Stimulated activated CD8-positive, alpha-beta memory T cell treated with anti-CD3 and anti-CD28 coated beads, Interleukin-4, amount 100 ng/mL, for 24 hours (primary cell): ENCODE measurements at places on chromosomes 5 and 9.

- no peak for DNase-seq
These were observed 40.4 kb upstream of the HRH2 start for GRCh38 chr5:175617447-175617846.

DNA sequence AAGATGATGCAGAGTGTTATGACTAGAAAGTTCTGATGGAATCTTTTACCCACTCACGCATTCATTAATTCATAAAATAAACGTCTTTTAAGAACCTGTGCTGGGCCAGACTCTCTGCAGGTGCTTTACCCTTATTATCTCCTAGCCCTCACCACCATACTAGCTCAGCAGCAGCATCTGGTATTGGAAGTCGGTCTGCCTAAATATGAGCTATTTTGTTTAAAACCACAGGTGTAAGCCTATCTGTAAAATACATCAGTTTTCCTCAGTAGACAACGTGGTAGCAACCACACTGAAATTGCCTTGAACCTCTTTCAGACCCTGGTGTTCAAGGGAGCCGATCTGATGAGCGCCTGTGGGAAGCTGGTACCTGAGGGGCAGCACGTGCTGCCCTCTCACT is 69.4 kb downstream of the PPIC start:
- no peak for DNase-seq

DNA sequence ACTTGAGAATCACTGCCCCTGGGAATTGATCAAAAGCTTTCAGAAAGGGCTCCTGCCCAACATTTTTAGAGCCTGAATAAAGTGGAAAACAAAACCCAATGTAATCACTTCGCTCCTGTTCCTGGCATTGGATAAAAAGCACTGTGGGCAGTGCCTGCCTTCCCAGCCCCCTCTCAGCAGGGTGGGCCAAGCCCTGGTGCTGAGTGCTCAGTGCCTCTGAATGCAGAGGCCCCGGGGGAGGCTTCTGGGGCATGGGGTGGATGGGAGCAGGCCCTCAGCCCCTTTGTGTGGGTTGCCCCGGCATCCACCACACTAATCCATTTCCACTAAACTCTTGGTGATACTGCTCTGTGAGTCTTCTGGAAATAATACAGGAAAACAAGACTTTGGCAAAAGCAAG is 55.6 kb downstream of the CFAP90 start:
- no peak for DNase-seq

- no peak for DNase-seq
These were observed 306.6 kb downstream of the ACTL7B start for GRCh38 chr9:108549184-108549583.

GRCh38 chr5:131974622-131974955 is 29.1 kb upstream of the MEIKIN start:
- no peak for DNase-seq

GRCh38 chr5:168528521-168529373 is at the start of gene FBLL1:
Gene FBLL1 (plus strand): TSS chr5:168529305. CDS start chr5:168529505, 200 bp downstream.
- DNase-seq = no peak

DNA sequence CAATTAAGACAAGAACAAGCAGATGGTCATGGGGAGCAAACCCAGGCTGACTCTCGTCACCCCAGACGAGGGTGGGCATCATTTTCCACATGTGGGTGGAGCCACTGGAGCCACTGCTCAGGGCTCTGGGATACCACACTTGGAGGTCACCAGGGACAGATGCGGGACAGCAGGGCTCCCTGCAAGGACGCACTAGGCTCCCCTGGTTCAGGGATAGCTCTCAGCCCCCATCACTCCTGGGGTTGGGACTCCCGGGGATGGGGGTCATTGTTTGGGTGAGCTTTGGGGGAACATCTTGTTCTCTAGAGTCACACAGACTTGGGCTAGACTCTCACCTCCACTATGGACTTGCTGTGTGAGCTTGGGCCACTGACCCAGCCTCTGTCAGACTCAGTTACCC is 57.8 kb downstream of the GTF3C4 start:
- no peak for DNase-seq

GRCh38 chr5:157485811-157486210 is 25.8 kb downstream of the NIPAL4 start:
- DNase-seq = no peak

DNA sequence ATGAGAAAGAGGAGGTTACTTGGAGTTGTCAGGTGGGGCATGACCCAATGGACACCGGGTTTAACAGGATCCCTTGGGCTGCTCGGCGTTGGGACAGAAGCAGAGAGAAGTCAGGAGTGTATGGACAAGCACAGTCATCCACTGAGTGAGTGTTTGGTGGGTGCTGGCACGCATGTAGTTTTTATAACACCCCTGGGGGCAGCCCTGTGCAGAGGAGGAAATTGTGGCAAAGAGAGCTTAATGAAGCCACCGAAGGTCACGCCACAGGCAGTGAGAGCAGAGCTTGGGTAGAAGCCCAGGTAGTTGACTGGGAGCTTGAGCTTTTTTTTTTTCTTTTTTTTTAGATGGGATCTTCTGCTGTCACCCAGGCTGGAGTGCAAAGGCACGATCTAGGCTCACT is 43.2 kb upstream of the IER5L start:
- DNase-seq = no peak

- no peak for DNase-seq
These were observed 161.6 kb downstream of the KCTD16 start for GRCh38 chr5:144332265-144332664.

DNA sequence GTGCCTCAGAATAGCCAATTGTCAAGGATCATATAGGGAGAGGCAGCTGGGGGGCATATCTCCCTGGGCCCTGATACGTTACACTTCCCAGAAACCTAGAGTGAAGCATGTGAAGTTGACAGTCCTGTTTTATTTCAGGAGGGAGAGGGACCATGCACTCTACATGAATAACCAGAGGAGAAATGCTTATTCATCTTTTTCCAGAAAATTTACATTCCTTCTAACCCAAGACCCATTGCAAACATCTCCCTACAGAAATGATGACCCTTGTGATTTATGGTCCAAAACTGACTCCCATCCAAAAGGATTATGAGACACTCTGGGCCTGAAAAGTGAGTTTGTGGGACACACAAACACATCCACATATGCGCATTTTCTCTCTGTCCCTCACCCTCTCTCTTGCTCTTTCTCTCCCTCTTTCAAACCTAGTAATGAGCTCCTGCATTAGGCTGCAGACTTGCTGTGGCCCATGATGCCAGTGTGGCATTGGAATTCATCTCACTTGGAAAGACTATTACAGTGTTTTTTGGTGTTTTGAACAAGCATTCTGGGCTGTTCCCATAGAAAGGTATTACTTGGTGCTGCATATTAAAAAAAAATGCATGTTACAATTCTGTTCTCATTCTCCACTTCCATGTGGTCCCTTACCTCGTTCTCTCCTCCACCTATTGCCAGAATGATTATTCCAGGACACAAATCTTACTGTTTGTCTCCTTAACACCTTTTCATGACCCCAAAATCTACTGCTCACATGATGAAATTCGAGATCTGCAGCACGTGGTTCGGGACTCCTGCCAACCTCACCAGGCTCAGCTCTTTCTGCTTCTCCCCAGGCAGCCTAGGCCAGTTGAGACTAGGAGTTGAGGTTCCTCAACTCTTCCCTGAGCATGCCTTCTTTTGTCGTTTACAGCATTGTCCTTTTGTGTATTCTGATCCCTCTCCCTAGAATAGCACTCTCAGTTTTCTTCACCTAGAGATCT is 451.3 kb upstream of the KLF4 start:
- DNase-seq = no peak

- DNase-seq = no peak
These were observed 79.2 kb upstream of the UBTD2 start for GRCh38 chr5:172362755-172363154.

GRCh38 chr5:112697322-112697721 is 40.4 kb upstream of the APC start:
- no peak for DNase-seq

GRCh38 chr5:96468956-96469355 is 35.9 kb upstream of the PCSK1 start:
- DNase-seq = no peak

- no peak for DNase-seq
These were observed 33.4 kb upstream of the NCS1 start for GRCh38 chr9:130138791-130139190.

DNA sequence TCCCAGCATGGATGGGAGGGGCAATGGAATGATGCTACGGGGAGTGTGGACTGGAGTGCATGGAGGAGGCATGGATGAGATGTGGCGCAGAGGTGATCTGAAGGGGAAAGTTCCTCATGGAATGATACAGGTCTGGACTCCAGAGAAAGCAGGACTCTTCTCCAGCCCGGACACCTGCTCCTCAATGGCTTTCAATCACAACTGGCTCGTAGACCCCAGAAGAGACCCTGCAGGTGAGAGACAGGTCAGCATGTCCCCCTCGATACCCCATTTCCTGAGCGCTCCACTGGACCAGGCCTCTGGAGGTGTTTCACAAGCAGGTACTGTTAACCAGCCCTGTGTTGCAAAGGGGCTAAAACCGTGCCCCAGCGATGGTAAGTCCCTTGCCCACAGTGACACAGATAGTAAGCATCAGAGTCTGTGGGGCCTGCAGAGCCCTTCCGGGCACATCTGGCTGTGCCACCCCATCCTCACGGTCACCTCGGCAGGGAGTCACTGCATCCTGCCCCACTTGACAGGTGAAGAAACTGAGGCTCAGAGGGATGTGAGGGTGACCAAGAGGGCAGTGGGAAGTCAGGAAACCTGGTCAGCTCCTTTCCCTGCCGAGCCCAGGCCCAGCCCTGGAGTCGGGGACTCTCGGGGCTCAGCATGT is 5.5 kb upstream of the DPM2 start:
- no peak for DNase-seq

GRCh38 chr5:165460911-165461310 is 1955.5 kb downstream of the MAT2B start:
- no peak for DNase-seq

DNA sequence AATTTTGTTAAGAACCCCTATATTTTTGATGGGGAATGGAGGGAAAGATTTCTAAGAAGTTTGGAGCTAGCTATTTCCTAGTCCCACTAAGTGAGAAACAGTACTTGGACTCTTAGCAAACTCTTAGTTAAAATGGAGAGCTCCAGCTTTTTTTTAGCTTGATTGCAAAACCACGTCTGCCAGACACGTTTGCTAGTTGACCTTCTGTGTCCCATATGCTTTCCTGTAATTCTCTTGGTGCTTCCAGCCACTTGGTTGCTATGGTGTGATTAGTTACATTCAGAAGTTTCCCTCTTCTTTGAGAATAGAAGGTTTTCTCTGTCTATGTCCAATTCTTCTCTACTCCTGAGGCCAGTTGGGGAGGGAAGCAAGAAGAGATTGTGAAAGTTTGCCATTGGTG is 417.0 kb upstream of the TLE4 start:
- DNase-seq = no peak

DNA sequence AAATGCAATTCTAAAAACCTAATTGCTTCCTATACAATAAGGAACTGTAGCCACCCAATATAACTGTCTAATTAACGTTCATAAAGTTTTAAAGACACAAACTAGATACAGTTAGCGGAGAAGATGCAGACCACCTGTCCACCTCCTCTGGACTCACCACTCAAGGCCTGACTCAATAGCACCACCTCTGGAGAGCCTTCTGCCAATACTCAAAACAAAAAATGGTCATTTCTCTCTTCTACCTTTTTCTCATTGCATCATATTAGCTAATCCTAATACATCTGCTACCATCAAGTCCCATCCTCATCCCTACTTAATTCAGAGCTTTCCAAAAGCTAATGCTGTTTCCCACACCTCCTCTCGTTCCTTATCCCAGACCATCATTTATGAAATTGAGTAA is 159.9 kb downstream of the MLLT3 start:
- DNase-seq = no peak

GRCh38 chr9:5392285-5392684 is 45.4 kb downstream of the PLGRKT start:
- DNase-seq = no peak

DNA sequence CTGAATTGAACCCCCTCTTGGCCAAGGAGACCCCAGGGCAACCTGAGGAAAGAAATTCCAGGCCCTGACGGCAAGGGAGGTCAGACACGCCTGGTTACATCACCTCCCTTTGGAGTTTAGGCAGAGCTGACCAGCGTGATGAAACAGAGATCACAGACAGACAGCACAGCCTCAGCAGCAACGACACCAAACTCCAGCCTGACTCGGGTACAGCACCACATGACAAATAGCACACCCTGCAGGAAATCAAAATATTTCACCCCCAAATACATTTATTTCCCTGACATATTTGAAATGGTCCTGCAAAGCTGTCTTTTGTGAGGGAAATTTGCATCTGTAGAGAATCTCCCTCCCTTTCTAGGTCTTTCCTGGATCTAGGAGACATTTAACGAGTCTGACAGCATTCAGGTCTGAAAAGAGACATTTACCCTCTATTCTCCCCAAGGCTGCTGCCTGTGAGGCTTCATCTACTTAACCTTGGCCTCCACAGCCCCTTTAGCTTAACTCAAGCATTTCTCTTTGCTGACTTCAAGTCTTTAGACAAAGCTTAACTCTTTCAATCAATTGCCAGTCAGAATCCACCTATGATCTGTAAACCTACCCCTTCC is 2.6 kb downstream of the QSOX2 start:
- no peak for DNase-seq

DNA sequence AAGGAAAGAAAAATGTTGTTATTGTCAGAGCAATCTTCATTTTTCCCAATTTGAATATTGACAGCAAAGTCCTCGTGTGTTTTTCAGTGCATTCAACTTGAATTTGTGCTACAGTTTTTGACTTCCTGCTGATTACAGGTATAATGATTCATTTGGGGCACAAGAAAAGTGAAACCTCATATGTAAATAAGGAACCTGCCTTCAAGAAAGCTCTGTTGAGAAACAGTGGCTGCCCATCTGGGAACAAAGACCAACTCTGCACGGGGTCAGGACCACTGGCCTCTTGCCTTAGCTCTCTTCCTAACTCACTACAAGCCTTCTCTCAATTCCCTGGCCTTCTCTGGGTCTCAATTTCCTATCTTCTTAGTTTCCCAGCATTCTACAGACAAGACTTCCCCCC is 21.0 kb downstream of the TIMD4 start:
- no peak for DNase-seq

DNA sequence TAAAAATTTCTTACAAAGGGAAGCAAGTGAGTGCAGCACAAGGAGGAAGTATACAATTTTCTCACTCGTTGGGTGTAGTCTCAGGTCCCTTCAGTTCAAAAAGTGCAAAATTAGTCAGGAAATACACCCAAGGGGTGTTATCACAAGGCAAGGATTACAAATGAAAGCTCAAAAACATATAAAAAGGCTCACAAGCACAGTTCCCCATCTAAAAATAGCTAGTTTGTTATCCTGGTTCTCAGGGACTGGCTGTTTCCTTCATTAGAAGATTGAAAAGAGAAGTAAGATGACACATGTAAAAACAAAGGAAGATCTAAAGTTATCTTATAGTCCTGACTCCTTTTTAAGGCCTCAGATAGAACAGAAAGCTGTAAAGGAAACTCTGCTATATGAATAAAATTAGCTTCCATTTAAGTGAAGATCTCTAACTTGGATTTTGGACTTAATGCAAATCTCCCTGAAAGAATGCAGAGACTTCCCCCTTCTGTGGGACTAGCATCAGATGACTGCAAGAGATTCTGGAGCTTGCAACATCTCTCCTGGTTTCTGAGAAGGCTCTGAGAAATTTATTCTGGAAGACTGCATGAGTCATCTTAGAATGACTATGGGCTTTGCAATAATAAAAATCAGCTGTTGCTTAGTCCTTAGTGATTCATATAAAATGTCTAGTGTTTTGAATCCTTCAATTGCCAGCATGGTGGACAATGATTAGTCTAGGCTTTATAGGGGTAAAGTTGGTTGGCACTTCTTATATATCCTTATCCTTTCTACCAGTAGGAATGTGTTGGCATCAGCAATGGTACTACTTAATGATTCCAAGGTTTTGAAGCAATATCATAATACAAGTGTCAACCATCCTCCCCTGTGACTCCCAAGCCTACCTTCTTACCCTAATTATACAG is 25.4 kb downstream of the DAB2 start:
- no peak for DNase-seq
